ENCODE measurements at places on chromosomes 5 and 9.

- no peak for DNase-seq
Measured at GRCh38 chr5:154995679-154996078, 17.9 kb upstream of the KIF4B start.

GRCh38 chr9:107827304-107827703 is 337.7 kb upstream of the KLF4 start:
- no peak for DNase-seq

GRCh38 chr9:98142182-98142907 is 23.3 kb upstream of the TRIM14 start:
- no peak for DNase-seq

DNA sequence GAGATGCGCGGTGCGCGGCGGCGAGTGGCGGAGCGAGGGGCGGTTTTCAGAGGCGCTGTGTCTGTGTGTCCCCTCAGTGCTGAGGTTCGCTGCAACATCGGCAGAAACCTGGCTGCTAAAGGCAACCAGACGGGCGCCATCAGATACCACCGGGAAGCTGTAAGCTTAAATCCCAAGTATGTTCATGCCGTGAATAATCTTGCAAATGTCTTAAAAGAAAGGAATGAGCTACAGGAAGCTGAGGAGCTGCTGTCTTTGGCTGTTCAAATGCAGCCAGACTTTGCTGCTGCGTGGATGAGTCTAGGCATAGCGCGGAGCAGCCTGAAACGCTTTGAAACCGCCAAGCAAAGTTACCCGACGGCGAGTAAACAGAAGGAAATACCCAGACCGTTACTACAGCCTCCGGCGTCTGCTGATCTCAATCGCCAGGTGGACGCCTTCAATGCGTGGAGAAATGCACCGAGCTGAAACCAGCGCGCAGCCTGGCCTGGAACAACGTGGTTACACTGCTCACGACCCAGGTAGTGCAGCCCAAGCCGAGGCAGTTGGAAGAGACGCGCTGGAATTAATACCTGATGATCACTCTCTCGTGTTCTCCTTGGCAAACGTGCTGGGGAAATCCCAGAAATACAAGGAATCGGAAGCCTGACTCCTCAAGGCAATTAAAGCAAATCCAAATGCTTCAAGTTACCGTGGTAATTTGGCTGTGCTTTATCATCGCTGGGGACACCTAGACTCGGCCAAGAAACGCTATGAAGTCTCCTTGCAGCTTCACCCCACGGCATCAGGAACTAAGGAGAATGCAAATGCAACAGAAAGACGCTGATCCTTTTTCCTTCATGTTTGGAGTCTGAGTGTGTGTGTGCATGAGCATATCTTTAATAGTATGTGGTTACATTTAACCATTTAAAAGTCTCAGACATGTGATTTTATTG is 15.9 kb downstream of the OR2V1 start:
- DNase-seq: no peak

DNA sequence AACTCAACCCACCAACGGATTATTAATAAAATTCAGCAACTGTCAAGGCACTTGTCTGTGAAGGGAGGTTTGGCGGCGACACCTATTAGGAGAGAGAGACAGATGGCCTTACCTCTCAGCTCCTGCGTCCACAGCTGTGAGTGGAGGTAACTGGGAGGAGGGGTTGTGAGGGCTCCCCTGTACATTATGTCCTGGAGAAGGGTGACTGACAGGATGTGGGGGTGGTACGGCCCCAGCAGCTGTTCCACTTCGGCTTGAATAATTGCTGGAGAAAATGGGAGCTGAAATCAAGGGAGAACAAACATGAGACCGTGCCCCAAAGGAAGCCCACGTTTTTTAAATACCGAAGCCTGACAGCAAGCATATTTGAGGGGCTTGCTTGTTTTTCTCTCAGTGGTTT is 353.5 kb upstream of the RFX3 start:
- no peak for DNase-seq

DNA sequence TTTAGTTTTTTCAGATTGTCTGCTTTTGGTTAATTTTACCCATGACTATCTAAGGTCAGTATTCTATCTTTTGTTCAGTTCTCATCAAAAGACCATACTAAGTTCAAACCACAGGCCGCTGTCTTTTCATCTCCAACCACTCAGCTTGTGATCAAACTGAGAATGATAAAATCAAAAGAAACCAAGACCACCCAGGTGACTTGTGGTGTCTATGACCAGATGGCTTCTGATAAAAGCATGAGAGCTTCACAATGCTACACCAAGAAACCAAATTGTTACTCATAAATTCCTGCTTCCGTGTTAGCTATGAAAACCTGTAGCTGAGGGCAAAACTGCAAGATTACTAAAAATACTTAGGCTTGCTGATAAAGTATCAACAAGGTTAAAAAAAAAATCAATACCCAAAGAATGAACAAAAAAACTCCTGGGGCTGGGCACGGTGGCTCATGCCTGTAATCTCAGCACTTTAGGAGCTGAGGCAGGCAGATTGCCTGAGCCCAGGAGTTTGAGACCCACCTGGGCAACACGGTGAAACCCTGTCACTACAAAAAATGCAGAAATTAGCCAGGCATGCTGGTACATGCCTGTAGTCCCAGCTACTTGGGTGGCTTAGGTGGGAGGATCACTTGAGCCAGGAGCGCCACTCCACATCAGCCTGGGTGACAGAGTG is 25.8 kb upstream of the GPX8 start:
- peak; percentile 46 for DNase-seq

DNA sequence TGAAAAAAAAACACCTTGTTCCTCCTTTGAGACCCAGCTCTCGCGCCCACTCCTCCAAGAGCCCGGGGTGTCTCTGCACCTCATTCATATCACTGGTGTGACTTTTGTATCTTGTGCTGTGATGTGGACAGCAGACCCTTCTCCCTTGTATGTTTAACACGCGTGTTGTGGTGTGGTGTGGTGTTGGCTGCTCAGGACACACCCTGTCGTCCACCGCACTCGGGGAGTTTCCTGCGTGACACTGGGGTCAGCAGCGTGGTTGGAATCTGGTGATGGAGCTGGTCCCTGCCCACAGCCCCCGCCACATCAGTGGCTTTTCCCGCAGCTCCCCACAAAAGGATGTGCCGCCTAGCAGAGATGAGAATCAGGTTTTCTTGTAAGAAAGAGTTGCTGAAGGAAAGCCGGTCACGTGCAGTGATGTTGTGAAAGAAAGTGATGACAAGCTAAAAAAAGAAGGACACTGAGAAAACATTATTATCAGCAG is 61.5 kb downstream of the TENT4A start:
- no peak for DNase-seq

All from SJSA1 (cell line).